ENCODE measurements at places on chromosomes 11 and 22. TPM values are rescaled to one million over a fixed set of nuclear protein-coding genes. Genes with fewer than 3 reads are reported as not detected.

SHISAL1 gene
- total RNA-seq = not detected

CYP2D6 gene
- 10.7 TPM for total RNA-seq

MS4A1 gene
- 4.7 TPM for total RNA-seq

GRCh38 chr11:91047882-91048281 lies 825.0 kb upstream of the CHORDC1 start:
- DNase-seq = no peak

- no peak for DNase-seq
These were observed 43.1 kb upstream of the TH start for GRCh38 chr11:2214527-2215229.

- no peak for DNase-seq
These were observed 546 bp downstream of the DRAP1 start for GRCh38 chr11:65919573-65920371.

GRCh38 chr11:6609502-6610015 lies 2.5 kb downstream of the TAF10 start:
- no peak for DNase-seq

PHLDA2 gene
- 1.1 TPM for total RNA-seq

- DNase-seq = no peak
These were observed 68.6 kb downstream of the LDLRAD3 start for GRCh38 chr11:36012455-36012854.

- no peak for DNase-seq
These were observed 94.3 kb upstream of the ARHGAP42 start for GRCh38 chr11:100592619-100593260.

CSRP3 gene
- not detected for total RNA-seq

ADM2 gene
- total RNA-seq = 4.5 TPM

APLP2 gene
- 58.7 TPM for total RNA-seq

DNA sequence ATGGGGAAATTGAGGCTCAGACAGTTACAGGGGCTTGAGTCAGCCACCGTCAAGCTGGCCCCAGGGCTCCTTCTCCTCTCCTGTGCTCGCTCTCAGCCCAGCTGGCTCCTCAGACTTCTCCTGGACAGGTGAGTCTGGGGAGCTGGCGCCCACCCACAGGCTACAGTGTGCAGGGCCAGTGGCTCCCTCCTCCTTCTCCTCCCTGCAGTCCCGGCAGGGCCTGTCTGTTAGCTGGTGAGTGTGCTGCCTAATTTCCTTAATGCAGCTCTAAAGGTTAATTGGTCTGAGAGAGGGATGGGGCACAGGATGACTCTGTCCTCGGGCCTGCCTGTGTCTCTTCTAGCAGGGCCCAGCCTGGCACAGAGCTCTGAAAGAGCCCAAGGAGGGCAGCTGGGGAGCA lies 31.7 kb downstream of the LMO1 start:
- DNase-seq = no peak

GRCh38 chr11:27513389-27513788 lies 6.8 kb upstream of the LIN7C start:
- no peak for DNase-seq

IL17REL gene
- total RNA-seq = not detected

DNA sequence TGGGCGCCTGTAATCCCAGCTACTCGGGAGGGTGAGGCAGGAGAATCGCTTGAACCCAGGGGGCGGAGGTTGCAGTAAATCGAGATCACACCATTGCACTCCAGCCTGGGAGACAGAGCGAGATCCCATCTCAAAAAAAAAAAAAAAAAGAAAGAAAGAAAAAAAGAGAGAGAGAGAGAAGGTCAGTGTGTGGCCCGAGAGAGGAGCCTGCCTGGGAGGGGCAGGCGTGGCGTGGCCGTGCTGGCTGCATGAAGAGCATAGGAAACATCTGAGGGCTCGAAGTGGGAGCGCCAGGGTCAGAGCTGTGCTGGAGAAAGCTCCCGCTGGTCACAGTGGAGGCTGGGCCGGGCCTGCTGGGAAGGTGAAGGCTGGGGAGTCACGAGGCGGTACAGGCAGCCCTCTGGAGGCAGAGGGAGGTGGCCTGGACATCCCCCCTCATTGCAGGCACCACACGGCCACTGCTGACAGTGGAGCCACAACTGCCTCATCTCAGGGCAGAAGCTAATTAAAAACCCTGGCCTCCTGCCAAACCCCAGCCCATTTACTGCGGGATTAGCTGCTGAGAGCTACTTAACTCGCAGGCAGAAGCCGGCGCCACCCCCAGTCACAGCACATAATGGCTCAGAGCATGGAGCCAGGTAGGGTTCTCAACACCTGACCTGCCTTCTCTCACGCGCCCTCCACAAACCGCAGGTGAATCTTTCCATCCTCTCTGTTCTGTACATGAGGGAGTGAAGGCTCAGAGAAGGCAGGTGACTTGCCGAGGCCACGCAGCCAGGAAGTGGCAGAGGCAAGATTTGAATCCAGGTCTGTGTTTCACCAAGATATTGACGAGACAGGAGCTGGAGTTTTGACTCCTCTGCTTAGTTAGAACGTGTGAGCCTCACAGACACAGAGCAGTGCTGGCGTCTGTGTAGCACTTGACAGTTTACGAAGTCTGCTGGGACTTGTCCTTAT lies 32.6 kb downstream of the NFAM1 start:
- DNase-seq = no peak

SLN gene
- total RNA-seq = not detected

GRCh38 chr22:46862418-46863324 lies 100.2 kb downstream of the TBC1D22A start:
- DNase-seq = no peak

DNA sequence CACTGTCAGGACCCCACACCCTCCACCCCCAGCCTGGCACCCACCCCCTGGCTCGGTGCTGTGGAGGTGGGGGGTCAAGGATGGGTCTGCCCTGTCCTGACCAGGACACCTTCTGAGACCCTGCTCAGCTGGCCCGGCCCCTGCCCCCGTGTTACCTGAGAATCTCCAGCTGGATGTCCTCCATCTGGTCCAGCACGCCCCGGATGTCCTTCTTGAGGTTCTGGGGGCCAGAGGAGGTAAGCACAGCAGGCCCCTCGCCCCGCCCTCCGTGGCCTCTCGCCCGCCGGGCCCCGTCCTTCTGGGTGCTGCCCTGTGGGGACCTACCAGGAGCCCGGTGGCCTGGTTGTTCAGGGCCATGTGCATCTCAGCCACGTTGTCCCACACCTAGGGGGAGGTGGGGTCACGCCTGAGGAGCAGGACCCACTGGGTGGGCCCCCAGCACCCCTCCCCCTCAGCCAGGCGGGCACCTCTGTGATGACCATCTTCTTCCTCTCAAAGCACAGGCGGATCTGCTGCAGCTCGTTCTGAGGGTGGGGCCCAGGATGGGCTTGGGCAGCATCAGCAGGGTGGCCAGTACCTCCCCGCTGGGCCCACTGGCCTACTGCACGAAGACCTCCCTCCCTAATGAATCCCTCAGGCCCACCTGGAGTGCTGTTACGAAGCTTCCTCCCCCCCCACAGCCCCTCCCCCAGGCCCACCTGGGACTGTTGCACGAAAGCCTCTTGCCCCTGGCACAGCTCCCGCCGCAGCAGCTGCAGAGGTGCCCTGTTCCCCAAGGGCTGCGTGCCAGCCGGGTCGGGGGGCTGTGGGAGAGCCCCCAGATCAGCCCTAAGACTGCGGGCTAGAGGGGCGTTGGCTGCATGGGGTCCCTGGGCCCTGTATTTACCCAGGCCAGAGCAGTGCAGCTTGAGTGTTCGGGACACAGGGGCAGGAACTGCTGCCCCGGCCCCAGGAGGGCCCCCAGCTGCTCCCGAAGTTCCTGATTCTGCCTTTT lies 1.3 kb downstream of the CCDC188 start:
- no peak for DNase-seq

DNA sequence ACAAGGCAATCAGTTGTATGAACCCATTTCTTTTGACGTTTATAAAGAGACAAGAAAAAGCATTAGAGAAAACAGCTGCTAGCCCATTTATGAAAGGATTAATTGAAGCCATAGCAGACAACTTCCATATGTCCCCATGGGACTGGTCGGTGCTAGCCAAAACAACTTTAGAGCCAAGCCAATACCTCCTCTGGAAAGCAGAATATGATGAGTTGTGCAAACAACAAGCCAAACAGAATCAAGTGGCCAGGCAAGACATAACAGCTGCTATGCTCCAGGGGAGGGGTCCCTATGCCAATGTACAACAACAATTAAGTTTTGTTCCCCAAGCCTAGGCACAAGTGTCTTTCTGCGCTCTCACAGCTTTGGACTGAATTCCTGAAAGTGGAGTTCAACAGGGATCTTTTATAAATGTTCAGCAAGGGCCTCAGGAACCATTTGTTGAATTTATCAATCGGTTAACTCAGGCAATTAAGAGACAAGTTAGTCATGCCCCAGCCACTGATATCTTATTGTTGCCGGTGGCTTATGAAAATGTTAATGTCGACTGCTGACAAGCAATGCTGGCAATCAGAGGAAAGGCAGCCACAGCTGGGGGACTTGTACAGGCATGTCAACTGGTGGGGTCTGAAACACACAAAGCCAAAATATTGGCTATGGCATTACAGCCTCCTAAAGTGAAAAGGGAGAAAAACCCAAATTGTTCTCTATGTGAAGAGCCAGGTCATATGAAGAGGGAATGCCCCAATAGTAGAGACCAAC lies 1593.1 kb upstream of the TENM4 start:
- no peak for DNase-seq

DNA sequence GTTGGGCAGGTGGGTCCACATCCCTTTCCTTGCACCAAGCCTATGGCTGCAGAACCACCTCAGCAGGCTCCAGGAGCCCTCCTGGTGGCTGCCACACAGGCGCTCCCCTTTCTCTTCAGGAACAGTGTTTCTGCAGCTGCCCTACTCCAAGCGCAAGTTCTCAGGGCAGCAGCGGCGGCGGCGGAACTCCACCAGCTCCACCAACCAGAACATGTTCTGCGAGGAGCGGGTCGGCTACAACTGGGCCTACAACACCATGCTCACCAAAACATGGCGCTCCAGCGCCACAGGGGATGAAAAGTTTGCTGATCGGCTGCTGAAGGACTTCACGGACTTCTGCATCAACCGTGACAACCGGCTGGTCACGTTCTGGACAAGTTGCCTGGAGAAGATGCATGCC lies 38.2 kb upstream of the YWHAH start:
- no peak for DNase-seq

GRCh38 chr11:75639762-75640181 lies 29.1 kb downstream of the MAP6 start:
- no peak for DNase-seq

C1QTNF6 gene
- 23.1 TPM for total RNA-seq

GRCh38 chr11:133579165-133580031 lies 47.1 kb upstream of the OPCML start:
- DNase-seq = no peak

DNA sequence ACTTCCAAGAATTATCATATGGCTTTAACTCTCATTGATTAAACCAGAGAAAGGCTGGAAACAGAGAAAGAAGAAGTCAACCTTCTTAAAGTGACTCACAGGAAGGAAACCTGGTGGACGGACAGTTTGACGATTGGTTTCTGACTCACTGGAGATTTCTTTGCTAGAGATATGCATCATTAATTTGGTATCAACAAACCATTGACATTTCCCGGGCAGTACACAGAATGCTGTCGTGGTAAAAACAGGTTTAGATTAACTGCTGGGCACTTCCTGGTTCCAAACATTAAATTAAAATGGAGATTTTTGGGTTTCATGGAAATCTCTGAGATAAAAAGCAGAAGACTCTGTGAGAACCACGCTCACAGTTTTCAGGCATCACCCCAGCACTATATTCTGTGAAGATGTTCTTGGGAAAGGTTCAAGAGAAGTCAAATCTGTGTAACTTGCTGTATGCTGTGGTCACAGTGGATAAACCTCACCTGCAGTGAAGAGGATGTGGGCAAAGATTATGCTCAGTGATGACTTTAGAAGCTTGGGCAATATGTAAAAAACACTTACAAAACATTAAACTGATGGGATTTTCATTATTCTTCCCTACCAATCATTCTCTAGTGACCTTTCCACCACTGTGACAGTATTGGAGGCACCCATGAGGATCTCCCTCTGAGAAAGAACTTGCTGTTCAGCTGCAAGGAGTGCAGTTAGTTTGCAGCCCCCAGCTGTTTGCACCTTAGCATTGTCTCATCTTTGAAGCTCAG lies 61.1 kb upstream of the CD44 start:
- DNase-seq = peak; percentile 82

DNA sequence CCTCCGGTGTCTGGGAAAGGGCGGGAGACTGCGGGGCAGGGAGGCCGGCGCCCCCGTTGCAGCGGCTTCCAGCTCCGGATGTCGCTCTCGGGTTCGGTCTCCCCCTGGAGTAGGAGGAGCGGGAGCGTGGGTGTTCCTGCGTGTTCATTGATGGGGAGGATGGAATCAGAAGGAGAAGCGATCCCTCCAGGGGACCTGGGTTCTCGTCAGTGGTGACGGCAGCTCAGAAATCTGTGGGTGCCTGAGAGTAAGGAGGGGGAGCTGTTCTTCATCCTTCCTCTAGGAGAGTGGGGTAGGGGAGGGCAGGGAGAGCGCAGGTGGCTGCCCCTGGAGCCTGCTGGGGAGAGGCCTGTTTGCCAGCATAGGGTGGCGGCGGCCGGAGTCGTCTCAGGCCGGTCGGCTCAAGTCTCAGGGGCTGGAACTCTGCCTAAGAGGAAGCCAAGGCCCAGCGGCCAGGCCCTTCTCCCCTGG lies 1.1 kb downstream of the UBASH3B start:
- peak; percentile 33 for DNase-seq

DNA sequence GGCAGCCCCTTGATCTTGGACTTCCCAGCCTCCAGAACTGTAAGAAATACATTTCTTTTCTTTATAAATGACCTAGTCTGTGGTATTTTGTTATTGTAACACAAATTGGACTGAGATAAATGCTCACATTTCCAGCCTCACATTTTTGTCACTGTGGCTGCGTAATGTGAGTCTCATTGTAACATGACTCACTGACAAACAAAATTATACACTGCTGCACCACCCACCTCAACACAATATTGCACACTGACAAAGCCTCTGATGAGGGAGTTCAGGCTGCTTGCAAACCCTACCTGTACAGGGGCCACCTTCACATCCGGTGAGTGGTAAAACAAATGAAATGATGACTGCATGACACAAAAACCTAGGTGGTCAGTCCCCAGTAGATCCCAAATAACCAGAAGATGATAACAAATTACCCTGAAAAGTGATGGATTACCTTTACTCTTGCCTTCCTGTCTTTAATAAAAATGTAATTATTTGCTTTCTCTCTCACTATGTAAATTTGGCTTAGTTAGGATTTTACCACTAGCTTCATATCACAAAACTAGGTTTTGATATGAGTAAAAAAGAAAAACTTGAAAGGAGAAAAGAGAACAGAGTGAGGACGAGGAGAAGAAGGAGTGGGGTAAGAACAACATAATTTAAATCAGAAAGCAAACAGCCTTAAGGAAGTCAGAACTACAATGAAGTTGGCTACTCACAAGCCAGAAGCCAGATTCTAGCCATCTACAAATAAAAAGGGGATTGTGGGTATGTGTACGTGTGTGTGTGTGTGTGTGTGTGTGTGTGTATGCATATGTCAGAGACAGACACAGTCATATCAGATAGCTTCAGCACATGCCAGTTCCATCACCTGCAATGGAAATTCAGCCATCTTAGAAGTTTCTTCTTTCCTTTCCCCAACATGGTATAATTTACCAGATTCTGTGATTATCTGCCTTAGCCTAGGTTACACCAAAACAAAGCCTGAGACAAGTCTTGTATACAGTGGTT lies 53.4 kb upstream of the SESN3 start:
- no peak for DNase-seq
